HT1080 (cell line): ENCODE measurements at places on chromosomes 7 and 10.

GRCh38 chr7:142773230-142773629 lies 2.5 kb downstream of the PRSS2 start:
- DNase-seq = no peak

- DNase-seq = no peak
Measured at GRCh38 chr10:131930586-131931330, 29.9 kb downstream of the PPP2R2D start.

DNA sequence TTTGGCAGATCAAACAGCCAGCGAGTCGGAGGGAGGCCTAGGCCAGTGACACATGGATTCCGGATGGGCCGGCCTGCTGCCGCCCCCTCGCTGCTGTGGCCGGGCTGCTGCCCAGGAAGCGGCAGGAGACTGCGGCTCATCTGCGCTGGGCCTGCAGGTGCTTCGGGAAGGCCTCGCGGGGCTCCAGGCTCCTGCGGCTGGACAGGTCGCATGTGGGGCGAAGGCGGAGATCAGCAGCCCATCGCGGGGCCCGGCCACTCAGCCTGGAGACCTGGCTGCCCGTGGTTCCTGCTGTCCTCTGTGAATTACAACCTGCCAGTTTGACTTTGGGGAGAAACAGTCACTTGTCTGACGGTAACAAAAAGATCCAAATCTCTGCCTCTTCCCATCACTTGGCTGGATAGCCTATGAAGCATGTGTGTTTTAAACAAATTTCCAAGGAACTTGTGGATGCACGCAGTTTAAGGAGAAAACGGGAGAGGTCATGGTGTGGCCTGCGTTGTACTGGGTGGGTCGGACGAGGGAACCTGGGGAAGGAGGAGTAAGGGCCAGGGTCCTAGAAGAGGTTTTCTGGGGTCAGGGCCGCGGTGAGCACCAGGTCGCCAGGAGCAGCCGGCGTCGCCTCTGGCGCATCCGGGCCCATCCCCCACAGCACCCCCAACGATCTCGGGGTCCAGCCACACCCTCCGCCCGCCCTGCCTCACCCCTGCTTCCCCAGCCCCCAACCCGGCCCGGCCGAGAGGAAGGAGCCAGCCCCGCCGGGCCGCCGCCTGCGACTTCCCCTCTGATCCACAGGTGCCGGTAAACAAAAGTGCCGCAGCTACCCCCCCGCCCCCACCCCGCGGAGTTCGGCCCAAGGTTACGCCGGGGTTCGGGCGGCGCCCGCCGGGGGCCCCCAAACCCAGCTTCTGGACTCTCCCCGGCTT lies 1.6 kb downstream of the SPOCK2 start:
- DNase-seq = no peak

DNA sequence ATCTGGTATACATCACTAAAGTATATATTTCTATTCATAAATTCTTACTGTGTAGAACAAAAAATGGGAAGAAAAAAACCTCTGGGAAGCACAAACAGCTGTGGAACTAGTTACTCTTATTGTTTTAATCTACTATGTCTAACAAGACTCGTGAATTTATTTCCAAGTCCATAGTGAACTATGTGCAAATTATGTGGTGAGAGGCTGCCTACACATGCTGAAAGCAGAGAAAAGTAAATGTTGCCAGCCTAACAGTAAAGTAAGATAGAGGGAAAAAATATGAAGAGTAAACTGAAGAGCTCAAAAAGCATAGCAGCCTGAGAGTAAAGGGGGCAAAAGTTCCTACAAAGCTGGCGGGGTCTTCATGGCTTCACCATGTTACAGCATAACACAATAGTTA lies 3.0 kb downstream of the GDI2 start:
- DNase-seq = no peak

DNA sequence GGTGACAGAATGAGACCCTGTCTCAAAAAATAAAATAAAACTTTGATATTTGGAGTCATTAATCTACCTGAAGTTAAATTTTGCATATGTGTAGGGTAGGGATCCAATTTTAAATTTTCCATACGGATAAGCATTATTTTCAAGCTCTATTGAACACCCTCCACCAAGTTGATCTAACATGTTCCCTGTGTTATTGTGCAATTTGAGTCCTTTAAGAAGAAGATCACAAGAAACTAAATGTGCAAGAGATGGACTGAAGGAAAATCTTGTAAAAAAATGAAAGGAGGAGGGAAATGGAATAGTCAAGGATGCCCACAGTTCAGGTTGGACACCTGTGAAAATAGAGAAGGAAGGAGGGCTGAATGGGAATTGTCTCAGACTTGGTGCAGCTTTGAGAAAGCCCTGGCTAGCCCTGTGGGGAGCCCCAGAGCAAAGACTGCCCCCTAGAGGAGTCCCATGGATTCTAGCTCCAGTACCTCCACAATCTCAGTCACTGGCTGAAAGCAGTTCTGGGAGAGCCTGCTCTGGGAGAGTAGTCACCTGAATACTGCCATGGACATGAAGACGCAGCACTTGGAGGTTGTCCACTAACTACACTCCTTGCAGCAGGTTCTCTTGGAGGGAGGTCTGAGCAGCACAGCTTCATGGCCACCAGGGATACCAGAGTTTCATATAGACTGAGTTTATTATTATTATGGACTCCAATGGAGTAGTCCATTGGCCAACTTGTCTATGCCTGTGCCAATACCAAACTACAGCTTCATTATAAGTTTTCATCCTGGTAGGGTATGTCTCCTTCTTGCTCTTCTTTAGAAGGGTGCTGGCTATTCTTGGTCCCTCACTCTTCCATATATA lies 5.7 kb upstream of the TIAL1 start:
- peak; percentile 12 for DNase-seq

DNA sequence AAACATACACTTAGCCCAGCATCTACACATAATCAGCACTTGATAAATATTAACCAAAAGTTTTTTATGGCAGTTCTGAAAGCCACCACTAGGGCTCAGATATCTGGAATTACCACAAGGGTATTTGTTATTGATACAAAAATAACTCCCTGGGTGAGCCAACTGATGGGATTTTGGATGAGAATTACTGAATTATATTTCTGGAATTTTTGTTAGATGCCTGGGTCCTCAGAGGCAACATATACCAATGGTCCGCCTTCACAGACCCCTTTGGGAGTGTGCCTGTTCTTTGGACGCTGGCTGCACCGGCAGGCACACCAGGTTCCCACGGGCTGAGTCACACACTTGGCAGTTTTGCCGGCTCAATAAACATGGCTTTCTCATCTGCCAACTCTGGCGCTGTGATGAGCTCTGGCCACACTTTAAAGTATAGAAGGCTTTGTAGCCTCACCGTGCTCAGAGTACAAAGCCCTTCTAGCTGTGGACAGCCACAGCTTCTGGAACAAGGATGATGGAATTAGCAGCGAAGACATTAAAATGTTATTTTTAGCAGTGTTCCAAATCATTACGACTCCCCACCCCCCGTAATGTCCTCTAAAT lies 24.5 kb upstream of the EEPD1 start:
- peak; percentile 85 for DNase-seq

- peak; percentile 78 for DNase-seq
Measured at GRCh38 chr10:48655411-48656240, 29.0 kb upstream of the WDFY4 start.

GRCh38 chr7:134941952-134942351 lies 44.4 kb upstream of the AGBL3 start:
- no peak for DNase-seq

- peak; percentile 70 for DNase-seq
Measured at GRCh38 chr10:75111907-75112679, 637 bp downstream of the SAMD8 start.

DNA sequence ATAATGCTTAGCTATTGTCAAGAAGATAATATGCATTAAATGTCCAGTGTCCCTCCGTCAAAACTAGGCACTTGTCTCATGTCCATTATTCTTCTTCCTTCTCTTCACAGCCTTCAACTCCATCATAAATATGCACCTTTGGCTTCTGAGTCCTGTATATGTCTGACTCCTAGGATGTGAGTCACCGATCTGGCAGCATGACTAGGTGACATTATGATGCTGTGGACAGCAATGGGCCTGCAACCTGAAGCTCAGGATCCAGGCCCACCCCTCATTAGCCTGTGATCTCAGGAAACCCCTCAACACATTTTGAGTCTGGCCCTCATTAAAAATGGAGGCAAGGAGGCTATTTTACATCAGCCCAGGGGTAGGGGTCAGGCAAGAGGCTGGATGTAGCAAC lies 362.5 kb upstream of the ZMIZ1 start:
- DNase-seq = peak; percentile 58

DNA sequence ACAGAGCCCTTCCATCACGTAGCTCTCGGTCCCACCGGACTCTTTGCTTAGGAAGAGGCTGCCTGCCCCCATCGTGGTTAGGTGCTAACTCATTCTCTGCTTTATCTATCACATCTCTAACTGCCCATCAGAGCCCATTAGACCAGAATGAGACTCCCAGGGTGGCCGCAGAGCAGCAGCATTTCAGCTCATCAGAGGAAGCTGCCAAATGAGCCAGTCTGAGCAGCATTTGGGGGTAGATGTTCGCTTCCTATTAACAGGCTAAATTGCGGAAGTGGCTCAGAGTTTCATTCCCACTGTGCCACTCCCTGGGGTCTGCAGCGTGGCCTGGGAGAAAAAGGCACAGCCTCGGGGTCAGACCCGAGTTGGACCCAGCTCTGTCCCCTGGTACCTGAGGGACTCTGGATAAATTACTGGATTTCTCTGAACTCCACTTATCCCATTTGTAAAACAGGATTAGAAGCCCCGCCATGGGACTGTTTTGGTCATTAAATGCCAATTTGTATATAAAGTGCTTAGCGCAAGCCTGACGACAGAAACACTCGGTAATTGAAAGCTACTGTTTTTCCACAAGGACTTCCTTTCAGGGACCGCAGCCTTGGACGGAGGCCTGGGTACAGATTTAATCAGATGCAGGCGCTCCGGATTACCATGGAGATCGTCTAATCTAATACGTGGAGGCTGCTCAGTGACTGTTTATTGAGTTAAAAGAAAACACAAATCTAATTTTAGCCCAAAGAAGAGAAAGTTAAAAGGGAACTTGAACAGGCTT lies 73.8 kb upstream of the PRLHR start:
- no peak for DNase-seq

DNA sequence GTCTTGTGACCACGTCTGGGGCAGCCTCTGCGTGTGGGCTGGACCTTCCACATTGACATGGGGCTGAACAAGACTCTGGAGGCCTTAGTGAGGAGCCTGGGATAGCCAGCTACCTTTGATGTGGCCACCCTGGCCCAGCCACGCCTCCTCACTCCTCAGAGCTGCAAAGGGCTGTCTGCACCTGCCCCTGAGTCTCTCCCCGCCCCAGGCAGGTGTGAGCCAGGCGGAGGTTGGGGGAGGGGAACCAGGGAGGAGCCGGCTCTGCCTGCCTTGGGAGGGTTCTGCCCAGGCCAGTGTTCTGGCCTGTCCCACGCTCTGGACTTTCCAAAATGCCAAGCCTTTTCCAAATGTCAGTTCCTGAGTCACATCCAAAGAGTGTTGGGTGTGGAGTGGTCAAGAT lies 72.2 kb downstream of the GTF2IRD1 start:
- no peak for DNase-seq

DNA sequence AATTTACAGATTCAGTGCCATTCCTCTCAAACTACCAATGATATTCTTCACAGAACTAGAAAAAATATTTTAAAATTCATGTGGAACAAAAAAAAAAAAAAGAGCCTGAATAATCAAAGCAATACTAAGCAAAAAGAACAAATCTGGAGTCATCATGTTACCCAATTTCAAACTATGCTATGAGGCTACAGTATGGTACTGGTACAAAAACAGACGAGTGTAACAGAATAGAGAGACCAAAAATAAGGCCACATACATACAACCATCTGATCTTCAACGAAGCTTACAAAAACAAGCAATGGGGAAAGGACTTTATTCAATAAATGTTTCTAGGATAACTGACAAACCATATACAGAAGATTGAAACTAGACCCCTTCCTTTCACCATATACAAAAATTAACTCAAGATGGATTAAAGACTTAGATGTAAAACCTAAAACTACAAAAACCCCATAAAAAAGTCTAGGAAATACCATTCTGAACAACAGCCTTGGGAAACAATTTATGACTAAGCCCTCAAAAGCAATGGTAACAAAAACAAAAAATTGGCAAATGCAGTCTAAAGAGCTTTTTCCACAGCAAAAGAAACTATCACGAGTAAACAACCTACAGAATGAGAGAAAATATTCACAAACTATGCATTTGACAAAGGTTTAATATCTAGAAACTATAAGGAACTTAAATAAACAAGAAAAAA lies 207.7 kb downstream of the PTN start:
- no peak for DNase-seq

DNA sequence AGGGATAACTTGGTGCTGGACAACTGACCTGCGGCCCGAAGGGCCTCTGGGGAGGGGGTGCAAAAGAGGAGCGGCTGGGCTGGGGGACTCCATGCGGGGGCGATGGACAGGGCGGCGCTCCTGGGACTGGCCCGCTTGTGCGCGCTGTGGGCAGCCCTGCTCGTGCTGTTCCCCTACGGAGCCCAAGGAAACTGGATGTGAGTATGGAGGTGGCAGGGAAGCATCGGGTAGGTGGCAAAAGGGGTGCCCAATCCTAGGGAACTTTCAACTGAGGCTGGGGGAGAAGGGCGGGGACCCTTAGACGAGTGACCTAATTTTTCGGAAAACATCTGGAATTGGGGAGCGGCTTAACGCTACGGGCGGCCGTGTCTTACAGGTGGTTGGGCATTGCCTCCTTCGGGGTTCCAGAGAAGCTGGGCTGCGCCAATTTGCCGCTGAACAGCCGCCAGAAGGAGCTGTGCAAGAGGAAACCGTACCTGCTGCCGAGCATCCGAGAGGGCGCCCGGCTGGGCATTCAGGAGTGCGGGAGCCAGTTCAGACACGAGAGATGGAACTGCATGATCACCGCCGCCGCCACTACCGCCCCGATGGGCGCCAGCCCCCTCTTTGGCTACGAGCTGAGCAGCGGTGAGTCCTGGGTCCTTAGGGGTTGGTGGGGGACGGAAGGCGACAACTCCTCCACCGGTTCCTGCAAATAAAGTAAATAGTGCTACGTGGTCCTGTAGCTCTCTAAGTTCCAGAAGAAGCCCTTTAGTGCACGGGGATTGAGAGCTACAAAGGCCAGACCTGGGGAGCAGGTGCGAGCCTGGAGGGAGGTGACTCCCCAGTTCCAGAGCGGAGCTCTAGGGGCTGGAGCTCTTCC lies 622 bp downstream of the WNT16 start:
- DNase-seq = no peak

GRCh38 chr10:110960333-110960712 lies 40.9 kb downstream of the SHOC2 start:
- DNase-seq = no peak

DNA sequence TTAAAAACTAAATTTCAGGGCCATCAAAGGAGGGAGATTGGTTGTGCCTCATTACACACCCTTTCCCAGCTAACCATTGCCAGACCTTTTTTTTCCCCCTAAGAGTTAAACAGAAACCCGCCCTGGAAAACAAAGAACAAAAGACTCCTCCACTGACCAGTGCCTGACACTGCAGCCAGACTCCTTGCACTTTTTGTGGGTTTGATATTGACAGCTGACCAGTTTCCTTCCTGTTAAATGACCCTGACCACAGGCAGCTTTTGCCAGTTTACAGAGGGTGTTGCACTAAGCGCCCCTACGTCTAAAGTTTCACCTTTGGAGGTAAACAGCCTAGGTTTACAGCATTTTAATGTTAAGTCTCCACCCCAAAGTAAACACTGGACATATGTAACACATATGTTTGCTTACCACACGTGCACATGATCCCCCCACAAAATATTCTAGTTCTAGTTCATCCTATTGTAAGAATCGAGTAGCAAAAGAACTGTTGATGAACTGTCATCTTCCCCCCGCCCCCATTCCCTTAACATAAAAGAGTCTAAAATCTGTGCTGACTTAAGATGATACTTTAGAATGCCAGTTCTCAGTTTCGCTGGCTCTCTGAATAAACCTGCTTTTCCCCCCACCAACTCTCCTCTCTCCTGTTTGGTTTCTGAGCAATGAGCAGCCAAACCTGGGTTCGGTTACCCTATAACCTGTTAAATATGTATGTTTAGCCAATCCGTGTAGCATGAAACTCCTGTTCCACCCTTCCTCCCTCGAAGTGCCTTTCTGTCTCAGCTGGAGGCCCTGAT lies 38.0 kb downstream of the FOXI2 start:
- peak; percentile 50 for DNase-seq
